ENCODE measurements at places on chromosomes 16 and 17. TPM values are rescaled to one million over a fixed set of nuclear protein-coding genes. Genes with fewer than 3 reads are reported as not detected.

Gene MYH1
- total RNA-seq, result not detected

DNA sequence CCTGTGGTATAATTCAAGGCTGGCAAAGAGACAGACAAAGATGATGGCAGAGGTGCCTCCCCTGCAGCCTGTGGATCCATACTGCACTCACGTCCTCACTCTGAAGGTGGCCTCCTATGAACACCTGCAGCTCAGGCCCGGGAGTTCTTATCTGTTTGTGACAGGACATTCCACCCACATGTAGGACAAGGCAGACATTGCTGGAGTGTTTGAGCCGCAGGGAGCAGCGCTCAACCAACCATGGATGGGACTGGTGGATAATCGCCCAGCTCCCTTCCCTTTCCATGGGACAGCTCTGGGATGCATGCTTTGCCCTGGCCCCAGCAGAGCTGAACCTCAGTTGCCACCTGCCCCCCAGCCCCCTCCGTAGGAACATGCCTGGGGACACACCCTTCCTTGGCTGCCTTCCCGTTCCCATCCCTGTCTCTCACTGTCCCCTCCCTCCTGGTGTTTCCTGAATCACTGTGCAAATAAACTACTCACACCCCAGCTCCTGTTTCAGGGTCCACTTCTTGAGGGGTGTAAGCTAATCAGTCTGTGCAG is 22.2 kb downstream of the ITPRIPL2 start:
- no peaks in the 10 kb centered on the region for H3K27me3 ChIP-seq
- no peaks in the 10 kb centered on the region for H3K36me3 ChIP-seq
- no peak for DNase-seq
- no peak overlapping the region for H3K4me3 ChIP-seq
- H3K27ac ChIP-seq, result peak overlapping the region; percentile 52

DNA sequence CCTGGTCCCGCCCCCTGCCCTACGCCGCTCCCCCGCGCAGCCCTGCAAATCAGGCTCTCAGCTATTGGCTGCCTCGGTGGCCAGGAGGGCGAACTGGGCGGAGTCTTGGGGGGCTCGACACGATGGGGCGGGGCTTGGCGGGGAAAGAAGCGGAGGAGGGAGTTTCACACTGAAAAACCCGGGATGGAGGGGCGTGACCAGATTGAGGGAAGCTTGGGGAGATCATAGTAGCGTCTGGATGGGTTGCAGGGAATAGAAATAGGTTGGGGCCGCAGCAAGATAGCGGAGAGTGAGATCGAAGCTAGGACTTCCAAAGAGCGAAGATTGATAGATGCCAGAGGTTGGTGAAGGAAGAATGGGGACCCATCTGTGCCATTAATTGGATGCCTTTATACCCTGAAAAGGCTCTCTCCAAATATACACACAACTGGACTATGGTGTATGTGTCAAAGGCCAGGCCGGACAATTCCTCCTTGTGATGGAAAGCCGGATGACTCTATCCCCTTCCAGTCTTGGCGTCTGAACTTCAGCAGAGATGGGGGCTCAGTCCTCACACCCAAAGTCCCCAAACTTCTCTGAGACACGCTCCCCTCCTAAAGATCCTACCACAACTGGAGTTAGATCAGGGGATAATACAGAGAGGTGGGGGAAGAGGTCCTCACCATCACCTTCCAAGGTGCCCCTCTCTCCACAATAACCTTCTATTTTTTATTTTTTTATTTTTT is 376 bp upstream of the STAC2 start:
- H3K27me3 ChIP-seq, result no peaks in the 10 kb centered on the region
- H3K27ac ChIP-seq, result no peak overlapping the region
- peaks cover 7% of the 10 kb centered on the region for H3K4me1 ChIP-seq
- H3K36me3 ChIP-seq, result no peaks in the 10 kb centered on the region
- DNase-seq, result peak; percentile 92
- no peak overlapping the region for H3K4me3 ChIP-seq

- DNase-seq, result no peak
- H3K4me3 ChIP-seq, result no peak overlapping the region
- H3K27ac ChIP-seq, result no peak overlapping the region
- H3K27me3 ChIP-seq, result no peaks in the 10 kb centered on the region
- no peaks in the 10 kb centered on the region for H3K4me1 ChIP-seq
Observed at GRCh38 chr17:16929757-16930520, 42.0 kb downstream of the TNFRSF13B start.

DNA sequence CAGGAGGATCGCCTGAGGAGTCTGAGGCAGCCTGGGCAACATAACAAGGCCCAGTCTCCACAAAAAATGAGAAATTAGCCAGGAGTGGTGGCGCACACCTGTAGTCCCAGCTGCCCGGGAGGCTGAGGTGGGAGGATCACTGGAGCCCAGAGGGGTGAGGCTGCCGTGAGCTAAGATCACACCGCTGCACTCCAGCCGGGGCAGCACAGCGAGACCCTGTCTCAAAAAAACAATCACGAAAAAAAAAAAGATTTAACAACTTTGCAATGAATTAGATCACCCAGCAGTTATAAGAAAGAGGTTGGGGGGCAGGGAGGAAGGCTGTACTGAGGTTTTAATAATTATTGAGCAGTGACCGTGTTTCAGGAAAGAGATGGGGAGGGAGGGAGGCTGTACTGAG is 49.4 kb downstream of the RPH3AL start:
- no peak overlapping the region for H3K4me3 ChIP-seq
- no peaks in the 10 kb centered on the region for H3K27me3 ChIP-seq
- no peak for DNase-seq
- no peaks in the 10 kb centered on the region for H3K36me3 ChIP-seq
- H3K4me1 ChIP-seq, result no peaks in the 10 kb centered on the region

- no peaks in the 10 kb centered on the region for H3K4me1 ChIP-seq
- H3K4me3 ChIP-seq, result no peak overlapping the region
Observed at GRCh38 chr17:6912110-6913051, 80.9 kb upstream of the TEKT1 start.

- DNase-seq, result no peak
- no peaks in the 10 kb centered on the region for H3K36me3 ChIP-seq
- H3K27ac ChIP-seq, result no peak overlapping the region
- H3K4me3 ChIP-seq, result no peak overlapping the region
- H3K27me3 ChIP-seq, result peaks cover 3% of the 10 kb centered on the region
- no peaks in the 10 kb centered on the region for H3K4me1 ChIP-seq
Observed at GRCh38 chr17:6862825-6863224, 31.3 kb upstream of the TEKT1 start.

DNA sequence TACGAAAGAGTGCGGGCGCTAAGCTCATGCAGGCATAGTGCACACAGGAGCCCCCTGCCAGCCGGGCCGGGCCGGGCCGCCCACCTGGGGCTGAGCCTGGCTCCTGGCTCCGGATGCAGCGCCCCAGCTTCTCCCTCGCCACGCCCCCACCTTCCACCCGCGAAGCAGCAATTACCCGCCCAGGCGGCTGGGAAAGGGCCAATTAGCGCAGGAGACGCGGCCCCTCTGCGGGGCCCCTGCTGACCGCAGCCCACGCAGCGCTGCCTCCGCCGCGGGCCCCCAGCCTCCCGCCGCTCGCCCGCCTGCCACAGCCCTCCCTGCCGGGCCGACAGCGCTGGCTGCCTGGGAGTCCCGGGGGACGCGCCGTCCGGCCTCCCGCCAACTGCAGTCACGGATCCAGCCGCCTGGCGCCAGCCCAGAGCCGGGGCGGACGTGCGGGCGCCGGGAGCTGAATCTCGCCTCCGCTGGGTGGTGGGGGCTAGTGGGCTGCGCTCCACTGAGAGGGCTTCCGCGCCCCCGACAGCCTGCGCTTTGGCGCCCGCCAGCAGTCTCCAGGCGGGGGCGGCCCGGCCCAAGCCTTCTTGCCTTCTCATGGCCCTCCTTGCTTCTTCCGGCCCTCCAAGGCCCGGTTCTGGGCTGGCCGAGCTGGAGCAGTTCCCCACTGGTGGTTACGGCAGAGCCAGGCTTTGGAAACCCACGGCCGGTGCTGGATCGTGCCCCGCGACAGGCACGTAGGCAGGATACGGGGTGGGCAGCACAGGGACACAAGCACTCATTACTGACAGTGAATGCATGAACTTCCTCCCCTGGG is 14.9 kb upstream of the CBFB start:
- H3K27me3 ChIP-seq, result no peaks in the 10 kb centered on the region
- peak overlapping the region; percentile 18 for H3K4me3 ChIP-seq
- H3K27ac ChIP-seq, result peak overlapping the region; percentile 71

DNA sequence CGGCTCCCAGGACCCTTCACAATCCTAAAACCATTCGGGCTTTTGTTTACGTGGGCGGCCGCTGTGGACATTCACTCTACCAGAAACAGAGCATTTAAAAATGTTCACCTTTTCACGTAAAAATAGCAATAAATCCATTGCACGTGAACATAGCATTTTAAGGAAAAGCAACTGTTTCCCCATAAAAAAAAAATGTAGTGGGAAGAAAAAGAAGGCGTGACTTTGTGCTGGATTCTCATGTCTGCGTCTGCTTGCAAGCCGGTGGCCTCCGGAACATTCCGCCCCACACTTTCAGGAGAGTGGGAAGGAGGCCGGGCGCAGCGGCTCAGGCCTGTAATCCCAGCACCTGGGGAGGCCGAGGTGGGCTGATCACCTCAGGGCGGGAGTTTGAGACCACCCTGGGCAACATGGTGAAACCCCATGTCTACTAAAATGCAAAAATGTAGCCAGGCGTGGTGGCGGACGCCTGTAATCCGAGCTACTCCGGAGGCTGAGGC is 13.4 kb upstream of the GNG13 start:
- H3K4me3 ChIP-seq, result no peak overlapping the region
- peaks cover 3% of the 10 kb centered on the region for H3K27me3 ChIP-seq

DNA sequence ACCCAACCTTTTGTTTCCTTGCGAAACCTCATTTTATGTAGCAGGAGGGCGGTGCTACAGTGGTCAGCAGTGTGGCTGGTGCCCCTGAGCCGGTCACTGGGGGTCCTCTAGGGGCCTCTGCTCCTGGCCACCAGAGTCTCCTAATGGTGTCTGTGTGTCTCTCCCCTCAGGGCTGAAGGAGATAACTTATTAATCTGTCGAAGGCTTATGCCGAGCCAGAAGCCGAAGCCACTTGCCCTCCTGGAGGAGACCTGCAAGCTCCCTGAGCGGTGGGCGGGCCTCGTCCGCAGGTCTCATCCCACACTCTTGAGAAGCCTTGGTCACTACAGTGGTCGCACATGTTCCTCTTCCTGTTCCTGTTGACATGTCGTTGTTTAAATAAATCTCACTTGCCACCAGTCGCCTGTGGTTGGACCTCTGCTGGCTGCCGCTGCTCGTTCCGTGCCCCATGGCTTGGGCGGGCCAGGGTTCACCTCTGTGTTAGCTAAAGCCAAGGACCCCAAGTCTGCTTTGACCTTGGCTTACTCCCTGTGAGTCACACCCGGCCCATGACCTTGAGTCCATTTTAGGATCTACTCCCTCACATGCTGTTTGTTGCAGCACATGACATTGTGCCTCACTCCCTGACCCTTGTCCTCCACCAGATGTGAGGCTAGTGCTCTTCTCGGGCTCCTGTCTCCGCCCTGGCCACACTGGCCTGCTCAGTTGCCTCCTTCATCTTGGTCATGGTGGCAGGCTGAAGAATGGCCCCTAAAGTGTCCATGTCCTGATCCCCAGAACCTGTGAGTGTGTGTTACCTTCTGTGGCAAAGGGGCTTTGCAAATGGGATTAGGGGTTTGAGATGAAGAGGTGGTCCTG is 38.7 kb upstream of the AQP8 start:
- no peaks in the 10 kb centered on the region for H3K36me3 ChIP-seq
- no peaks in the 10 kb centered on the region for H3K4me1 ChIP-seq
- no peak overlapping the region for H3K27ac ChIP-seq
- H3K4me3 ChIP-seq, result no peak overlapping the region
- DNase-seq, result no peak

- no peaks in the 10 kb centered on the region for H3K27me3 ChIP-seq
- H3K27ac ChIP-seq, result peak overlapping the region; percentile 10
- no peaks in the 10 kb centered on the region for H3K36me3 ChIP-seq
- H3K4me1 ChIP-seq, result peaks cover 25% of the 10 kb centered on the region
Observed at GRCh38 chr17:15462976-15463772, 4.2 kb downstream of the CDRT4 start.
